Mesothelial cell of epicardium (in vitro differentiated cells): ENCODE measurements at places on chromosomes 11 and 22. TPM values are rescaled to one million over a fixed set of nuclear protein-coding genes. Genes with fewer than 3 reads are reported as not detected.

POTEH gene
- total RNA-seq, result 0.11 TPM in 1 of 3 replicates, not detected in the others

CALCA gene
- total RNA-seq, result not detected in 3 replicates

OR51B4 gene
- total RNA-seq, result 0.25 to 0.65 TPM (median 0.47 TPM) in 3 replicates

DRD4 gene
- 2.1 to 3.1 TPM (median 2.5 TPM) in 3 replicates for total RNA-seq

MS4A12 gene
- total RNA-seq, result not detected in 3 replicates

ACTN3 gene
- 0.11 to 0.13 TPM (median 0.13 TPM) in 3 replicates for total RNA-seq

DNA sequence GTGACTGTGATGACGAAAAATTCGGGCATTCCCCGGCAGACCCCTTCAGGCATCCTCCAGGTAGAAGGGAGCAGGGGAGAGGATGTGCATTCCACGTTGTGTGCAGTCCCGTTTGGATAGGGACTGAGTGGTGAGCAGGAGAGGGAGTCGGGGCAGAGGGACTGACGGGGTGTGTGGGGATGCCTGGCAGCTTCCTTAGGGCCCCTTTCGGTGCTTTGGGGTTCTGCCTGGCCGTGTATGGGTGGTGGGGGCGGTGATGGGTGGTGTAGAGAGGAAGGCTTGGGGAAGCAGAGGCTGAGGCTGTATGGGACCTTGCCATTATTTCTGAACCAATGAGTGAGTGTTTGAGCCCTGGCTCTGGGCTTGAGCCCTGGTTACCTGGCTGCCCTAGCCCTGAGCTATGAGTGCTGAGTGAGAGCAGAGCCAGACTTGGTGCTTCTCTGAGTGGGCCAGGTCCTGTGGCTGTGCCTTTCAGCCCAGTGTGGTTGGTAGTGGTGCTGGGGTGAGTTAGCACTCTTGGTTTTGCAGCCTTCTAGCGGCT lies 914 bp downstream of the INPPL1 start:
- peaks cover 6% of the 10 kb centered on the region for H3K36me3 ChIP-seq
- peak overlapping the region; percentile 84 for H3K27ac ChIP-seq
- H3K4me1 ChIP-seq, result peaks cover 27% of the 10 kb centered on the region
- H3K27me3 ChIP-seq, result no peaks in the 10 kb centered on the region
- peak overlapping the region; percentile 79 for H3K4me3 ChIP-seq
- DNase-seq, result no peak

DNA sequence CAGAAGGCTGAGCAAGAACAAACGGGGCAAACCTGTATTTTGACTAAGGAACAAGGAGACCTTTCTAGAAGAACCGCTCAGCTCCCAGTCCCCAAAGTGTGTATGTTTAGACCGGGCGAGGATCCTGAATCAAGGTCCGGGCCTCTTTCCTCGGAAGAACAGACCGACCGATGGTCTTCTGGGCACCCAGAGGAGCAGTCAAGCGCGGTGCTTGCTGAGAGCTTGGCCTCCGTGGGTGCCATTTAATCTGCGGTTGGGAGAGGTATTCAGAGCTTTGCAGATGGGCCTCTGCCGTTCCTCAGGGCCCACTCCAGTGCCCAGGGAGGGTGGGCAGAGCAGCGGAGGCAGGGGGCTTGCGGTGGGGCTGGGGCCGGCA lies 26.5 kb upstream of the ATXN10 start:
- H3K4me1 ChIP-seq, result peaks cover 26% of the 10 kb centered on the region
- H3K27ac ChIP-seq, result no peak overlapping the region
- H3K4me3 ChIP-seq, result no peak overlapping the region
- no peaks in the 10 kb centered on the region for H3K36me3 ChIP-seq
- H3K27me3 ChIP-seq, result peaks cover 19% of the 10 kb centered on the region

GRCh38 chr11:63839508-63840355 lies 822 bp downstream of the MARK2 start:
- peaks cover 58% of the 10 kb centered on the region for H3K4me1 ChIP-seq
- H3K27ac ChIP-seq, result peak overlapping the region; percentile 72
- H3K4me3 ChIP-seq, result peak overlapping the region; percentile 88

DNA sequence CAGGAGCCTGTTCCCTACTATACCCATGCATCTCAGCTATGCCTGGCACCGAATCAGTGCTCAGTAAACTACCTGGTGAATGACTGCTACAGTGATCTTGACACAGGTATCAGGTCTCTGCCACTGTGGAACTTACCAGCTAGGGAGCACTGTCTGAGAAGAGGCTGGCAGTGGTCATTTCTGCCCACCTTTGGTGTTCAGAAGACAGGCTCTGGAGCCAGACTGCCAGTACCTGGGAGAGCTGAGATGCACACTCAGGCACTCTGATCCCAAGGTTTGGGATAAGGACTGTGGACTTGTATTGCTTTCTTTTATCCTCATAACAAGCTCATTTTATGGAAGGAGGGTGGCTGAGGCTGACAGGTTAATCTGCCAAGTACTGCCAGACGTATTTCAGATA lies 52.7 kb downstream of the SYN3 start:
- peaks cover 10% of the 10 kb centered on the region for H3K27me3 ChIP-seq
- H3K36me3 ChIP-seq, result no peaks in the 10 kb centered on the region
- no peak overlapping the region for H3K27ac ChIP-seq
- H3K4me3 ChIP-seq, result no peak overlapping the region
- no peak for DNase-seq
- H3K4me1 ChIP-seq, result no peaks in the 10 kb centered on the region

GRCh38 chr22:45528046-45528445 lies 25.4 kb downstream of the FBLN1 start:
- H3K27me3 ChIP-seq, result no peaks in the 10 kb centered on the region
- H3K27ac ChIP-seq, result peak overlapping the region; percentile 36
- no peak for DNase-seq
- peaks cover 6% of the 10 kb centered on the region for H3K36me3 ChIP-seq

GRCh38 chr11:13776134-13776815 lies 107.8 kb downstream of the FAR1 start:
- no peak overlapping the region for H3K27ac ChIP-seq
- H3K36me3 ChIP-seq, result no peaks in the 10 kb centered on the region
- DNase-seq, result no peak
- no peak overlapping the region for H3K4me3 ChIP-seq
- peaks cover 1% of the 10 kb centered on the region for H3K27me3 ChIP-seq
- peaks cover 4% of the 10 kb centered on the region for H3K4me1 ChIP-seq
